ENCODE measurements at places on chromosomes 11 and 22.

- no peak for DNase-seq
These were observed 31.3 kb upstream of the RRM1 start for GRCh38 chr11:4063348-4063747.

GRCh38 chr11:74744277-74744676 lies 4.4 kb upstream of the RNF169 start:
- DNase-seq = no peak

- no peak for DNase-seq
These were observed 29.9 kb downstream of the ENDOD1 start for GRCh38 chr11:95119361-95120060.

- no peak for DNase-seq
These were observed 35.1 kb upstream of the NAV2 start for GRCh38 chr11:19677381-19678080.

GRCh38 chr22:43466710-43467109 lies 54.9 kb downstream of the MPPED1 start:
- no peak for DNase-seq

- no peak for DNase-seq
These were observed 19.2 kb downstream of the NPTXR start for GRCh38 chr22:38824585-38824984.

- no peak for DNase-seq
These were observed 58.6 kb downstream of the OTOG start for GRCh38 chr11:17605651-17606122.

GRCh38 chr11:115751243-115752015 lies 247.2 kb upstream of the CADM1 start:
- no peak for DNase-seq

All from stimulated activated CD8-positive, alpha-beta memory T cell treated with anti-CD3 and anti-CD28 coated beads, Interleukin-2, amount 100 ng/mL, for 1 hour (primary cell).